NCI-H345 (cell line): ENCODE measurements at places on chromosomes 7 and 10.

- no peak for DNase-seq
Observed at GRCh38 chr10:26566525-26567350, 128.6 kb downstream of the APBB1IP start.

GRCh38 chr7:100132697-100133151 is 6.0 kb downstream of the MBLAC1 start:
- DNase-seq, result peak; percentile 66

- DNase-seq, result no peak
Observed at GRCh38 chr7:41451826-41452225, 251.1 kb downstream of the INHBA start.

- DNase-seq, result no peak
Observed at GRCh38 chr10:133127291-133128125, 32.5 kb upstream of the KNDC1 start.

DNA sequence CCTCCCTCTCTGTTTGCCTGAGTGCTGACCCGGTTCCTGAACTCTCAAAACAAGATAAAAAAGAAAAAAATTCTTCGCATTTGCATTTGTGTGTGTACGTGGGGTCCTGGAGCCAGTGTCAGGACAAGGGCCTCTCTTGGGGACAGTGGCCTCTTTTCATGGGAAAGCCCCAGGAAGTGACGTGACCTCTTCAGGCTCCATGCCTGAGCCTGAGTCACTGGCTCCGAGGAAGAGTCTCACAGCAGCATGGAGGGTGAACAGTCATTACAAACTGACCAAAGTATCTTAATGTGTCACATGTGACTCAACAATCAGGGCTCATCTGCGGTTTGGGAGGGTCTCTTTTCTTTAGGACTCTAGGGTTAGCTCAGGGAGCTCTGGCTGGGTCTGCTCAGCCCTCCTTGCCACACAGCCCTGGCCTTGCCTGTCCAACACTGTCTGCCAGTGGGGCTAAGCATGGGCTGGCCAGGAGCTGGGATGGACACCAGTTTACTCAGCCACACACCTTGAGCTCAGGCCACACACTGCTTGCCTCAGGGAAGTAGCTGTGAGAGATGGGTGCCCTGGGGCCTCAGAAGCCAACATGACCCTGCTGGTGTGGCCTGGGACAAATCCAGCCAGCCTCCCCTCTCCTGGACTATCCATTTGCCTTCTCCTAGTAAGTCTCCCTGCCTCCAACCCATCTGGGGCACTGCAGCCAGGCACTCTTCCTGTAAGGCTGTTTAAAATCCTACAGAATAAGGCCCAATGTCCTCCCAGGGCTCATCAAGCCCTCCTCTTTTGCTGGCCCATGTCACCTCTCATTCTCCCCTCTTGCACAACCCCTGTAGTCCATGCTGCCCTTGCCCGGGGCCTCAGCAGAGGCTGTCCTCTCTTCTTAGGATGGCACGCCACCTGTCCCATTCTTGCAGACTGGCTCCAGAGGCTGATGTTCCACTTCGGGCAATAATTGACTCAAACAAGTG is 10.5 kb downstream of the TMEM273 start:
- DNase-seq, result no peak

- peak; percentile 66 for DNase-seq
Observed at GRCh38 chr7:55502124-55502857, 70.0 kb downstream of the VOPP1 start.

DNA sequence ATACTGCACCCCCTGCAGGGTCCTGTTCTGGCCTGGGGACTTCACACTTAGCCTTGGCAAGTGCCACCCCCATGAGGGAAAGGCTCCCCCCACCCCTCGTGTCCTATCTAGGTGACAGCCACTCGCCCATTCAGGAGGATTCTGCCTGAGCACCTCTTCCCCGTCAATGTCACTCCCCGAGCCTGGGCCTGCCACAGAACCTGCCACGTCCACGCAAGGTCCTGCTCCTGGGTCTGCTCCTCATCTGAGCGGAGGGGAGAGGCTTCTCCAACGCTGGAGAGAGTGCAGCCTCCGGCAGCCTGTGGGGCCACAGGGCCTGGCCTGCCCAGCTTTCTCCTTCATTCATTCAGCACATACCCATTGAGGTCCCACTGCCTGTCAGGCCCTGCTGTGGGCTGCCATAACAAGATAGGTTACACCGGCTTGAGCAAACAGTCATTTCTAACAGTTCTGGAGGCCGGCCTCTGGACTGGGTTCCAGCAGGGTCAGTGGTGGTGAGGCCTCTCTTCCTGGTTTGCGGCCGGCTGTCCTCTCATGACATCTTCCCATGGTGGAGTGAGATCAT is 92.0 kb upstream of the RET start:
- no peak for DNase-seq

DNA sequence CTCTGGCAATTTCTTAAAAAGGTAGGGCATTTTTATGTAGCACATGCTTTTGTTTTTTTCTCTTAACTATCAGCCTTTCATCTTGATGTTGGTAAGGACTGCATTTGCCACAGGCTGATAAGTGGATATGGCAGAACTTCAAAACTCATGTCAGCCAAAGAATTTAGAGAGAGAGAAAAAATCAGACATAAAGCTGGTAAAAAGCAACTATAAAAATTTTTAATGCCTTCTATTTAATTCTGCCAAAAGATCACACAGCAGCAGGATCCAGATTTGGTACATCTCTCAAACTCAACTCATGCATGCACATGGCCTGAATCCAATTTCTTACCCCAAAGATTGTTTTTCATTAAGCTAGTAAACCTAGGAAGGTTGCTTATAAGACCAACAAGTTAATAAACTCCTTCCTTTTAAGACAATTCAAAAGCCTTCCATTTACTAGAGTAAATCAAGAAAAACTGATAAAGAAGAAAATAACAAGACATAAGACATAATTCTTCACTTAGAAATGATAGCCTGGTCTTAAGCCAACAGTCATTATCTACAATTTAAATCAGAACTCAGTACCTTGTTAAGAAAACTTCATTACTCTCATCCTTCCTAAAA is 69.3 kb downstream of the GLI3 start:
- no peak for DNase-seq

GRCh38 chr7:155215576-155216325 is 81.9 kb upstream of the INSIG1 start:
- DNase-seq, result no peak

- no peak for DNase-seq
Observed at GRCh38 chr10:4246881-4247358, 461.9 kb upstream of the KLF6 start.

DNA sequence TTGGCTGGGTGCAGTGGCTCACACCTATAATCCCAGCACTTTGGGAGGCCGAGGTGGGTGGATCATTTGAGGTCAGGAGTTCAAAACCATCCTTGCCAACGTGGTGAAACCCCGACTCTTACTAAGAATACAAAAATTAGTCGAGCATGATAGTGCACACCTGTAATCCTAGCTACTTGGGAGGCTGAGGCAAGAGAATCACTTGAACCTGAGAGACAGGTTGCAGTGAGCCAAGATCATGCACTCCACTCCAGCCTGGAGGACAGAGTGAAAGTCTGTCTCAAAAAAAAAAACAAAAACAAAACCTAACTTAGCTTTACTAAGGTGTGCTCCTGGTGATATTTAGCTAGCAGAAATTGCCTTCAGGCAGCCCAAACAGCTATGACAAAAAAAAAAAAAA is 24.3 kb upstream of the VDAC2 start:
- no peak for DNase-seq

DNA sequence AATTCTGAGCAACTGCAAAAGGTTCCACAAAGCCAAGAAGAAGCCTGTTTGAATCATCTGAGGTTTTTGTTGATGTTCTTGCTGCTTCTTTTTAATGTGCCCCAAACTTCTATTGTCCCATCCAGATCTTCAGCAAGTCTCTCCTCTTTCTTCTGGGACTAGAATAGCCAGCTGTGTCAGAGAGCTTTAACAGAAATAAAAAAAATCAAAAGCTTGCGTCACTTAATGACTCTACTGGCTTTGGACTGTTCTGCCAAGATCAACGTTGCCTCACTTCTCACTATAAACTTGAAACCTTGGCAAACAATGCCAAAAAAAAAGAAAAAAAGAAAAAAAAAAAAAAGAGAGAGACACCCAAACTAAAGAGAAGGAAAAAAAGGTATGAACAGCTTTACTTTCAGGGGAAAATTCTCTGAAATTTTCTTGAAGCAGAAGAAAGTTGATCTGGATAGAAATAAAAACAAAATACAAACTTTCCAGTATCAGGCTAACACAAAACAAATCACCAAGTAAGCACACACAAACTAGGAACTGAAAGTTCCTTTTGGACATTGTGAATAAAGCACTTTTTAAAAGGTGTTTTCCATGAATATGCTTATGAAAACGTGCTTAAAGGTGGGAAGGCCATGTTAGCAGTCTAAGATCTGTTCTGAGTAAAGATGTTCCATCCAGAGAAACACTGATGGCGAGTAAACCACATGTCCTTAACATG is 14.8 kb downstream of the USP54 start:
- DNase-seq, result no peak

DNA sequence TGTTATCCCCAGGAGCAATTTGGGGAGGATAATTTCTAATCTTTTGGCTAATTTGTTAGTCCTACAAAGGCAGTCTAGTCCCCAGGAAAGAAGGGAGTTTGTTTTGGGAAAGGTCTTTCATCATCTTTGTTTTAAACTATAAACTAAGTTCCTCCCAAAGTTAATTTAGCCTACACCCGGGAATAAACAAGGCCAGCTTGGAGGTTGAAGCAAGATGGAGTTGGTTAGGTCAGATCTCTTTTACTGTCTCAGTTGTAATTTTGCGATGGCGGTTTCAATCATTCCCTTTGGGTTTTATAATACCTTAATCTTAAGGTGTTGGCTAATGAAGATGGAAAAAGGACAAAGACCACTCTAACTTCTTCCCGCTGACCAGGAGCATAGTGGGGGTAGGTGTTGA is 166.4 kb upstream of the NAMPT start:
- no peak for DNase-seq

DNA sequence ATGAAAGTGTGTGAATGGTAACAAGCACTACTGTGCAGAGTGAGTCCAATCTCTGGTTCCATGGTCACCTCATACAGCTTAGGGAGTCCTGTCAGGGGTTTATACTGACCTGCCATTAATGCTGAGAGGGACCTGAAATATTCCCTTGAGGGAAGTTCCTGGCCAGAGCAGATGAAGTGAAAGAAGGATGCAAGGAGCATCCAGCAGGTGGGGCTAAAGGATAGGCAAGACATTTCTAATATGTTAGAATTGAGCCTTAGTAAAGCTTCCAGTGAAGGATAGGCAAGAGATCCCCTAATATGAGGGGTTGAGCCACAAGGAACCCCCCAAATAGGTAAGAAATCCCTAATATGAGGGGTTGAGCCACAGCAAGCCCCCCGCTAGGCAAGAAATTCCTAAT is 25.5 kb upstream of the FAM221A start:
- no peak for DNase-seq

GRCh38 chr10:105139363-105139896 is 498.3 kb downstream of the SORCS3 start:
- DNase-seq, result no peak

- no peak for DNase-seq
Observed at GRCh38 chr7:96021568-96021967, 249.2 kb downstream of the DYNC1I1 start.

DNA sequence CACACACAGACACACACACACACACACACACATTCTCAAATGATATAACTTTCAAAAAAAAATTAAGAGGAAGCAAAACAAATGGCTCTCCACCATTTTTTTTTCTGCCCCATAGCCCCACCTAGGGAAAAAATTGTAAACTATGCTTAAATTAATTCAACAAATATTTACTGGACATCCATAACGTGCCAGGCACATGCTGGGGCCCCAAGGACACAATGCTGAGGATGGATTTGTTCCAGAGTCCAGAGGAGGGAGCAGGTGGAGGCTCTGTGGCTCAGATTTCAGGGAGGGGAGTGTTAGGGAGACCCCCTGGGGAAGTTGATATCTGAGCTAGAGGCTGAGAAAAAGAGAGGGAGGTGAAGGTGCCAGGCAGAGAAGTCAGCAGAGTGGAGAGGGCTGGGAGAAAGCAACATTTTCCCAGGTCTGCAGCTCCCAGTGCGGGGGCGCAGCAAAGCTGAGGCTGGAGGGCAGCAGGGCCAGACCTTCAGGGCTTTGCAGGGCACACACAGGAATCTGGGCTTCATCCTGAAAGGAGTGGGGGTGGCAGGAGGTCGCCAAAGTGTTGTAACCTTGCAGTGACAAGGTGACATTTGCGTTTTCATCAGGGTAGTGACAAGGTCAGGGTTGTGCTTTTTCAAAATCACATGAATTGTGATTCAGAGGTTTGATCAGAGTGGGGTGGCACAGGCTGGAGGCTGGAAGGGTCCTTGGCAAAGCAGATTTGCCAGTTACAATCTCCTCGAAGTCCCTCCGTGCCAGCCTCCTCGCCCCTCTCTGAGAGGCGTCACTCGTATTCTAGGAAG is 261.6 kb downstream of the WDR11 start:
- peak; percentile 39 for DNase-seq

- DNase-seq, result peak; percentile 5
Observed at GRCh38 chr10:104622598-104623209, 18.4 kb upstream of the SORCS3 start.

DNA sequence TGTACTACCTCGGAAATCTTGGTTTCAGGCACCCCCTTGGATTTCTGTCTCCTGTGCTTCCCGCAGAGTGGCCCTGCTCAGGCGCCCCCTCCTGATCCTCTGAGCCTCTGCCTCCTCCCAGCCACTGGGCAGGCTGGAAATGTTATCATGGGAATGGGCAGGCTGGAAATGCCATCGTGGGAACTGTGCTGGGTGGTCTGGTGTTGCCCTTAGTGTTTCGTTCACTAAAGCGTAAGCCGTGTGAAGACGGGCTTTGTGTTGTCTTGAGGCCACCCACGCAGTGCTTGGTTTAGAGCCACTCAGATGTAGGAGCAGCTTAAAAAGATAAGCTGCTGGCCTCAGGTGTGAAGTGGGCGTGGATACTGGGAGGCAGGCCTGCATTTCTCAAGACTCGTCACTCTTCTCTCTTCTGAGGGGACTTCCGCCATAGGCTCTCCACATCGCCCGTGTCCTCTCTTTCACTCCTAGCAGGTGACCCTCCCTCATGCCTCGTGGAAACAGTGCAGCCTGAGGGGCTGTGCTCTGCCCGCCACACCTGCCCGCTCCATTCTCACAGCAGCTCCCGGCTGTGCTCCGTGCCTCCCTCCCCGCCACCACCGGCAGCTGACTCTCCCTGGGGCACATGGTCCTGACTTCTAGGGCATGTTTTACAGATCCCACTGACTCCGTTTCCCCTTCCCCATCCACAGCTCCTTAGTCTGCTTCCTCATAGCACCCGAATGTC is 28.5 kb downstream of the PPP2R2D start:
- no peak for DNase-seq

DNA sequence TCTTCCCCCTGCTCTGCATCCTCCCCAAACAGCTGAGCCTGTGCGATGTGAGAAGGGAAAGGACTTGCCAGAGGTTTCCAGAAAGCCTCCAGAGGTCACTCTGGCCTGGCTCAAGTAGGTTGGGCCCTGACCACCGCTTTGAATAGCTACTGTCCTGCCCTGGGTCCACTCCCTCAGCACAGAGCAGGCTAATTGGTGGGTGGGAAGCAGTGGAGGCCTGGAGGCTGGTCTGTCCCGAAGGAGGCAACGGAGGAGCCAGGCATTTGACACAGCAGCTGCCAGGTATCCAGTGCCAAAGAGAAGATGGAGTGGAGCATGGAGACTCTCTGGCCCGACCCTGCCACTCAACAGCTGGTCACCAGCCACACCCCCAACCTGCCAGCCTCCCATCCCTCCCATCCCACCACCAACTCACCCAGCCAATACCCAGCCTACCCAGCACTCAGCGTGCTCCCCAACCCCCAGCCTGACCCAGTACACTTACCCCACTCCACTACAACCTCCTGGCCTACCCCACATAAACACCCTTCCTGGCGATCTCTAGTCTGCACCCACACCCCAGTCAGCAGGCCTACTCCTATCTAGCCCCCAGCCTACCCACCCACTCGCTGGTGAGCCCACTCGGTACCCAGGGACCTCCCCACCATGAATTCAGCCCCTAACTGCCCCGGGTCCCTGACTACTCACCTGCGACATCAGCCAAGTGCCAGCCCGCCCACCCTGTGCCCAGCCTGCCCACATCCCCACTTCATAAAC is 64.6 kb upstream of the COL13A1 start:
- no peak for DNase-seq
